ENCODE measurements at places on chromosomes 1 and 21.

DNA sequence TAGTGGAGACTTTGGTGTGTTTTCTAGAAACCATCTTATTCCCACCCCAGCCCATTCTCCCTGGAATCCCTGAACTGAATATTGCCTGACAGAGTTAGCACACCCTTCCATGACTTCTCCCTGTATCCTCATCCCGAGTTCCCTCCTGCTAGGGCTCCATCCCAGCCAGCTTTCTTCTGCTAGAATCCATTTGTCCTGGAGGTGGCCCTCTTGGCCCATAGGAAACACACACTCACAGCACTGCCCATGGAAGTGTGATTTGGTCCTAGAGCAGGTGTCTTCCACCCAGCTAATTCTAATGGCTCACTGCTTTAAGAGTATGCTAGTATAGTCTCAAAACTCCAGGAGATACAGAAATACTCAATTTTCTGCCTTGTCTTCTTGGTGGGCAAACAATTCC lies 4.1 kb downstream of the KRTAP15-1 start:
- DNase-seq: no peak

- peak; percentile 76 for DNase-seq
Observed at GRCh38 chr1:156663178-156663577, 14.0 kb downstream of the NES start.

DNA sequence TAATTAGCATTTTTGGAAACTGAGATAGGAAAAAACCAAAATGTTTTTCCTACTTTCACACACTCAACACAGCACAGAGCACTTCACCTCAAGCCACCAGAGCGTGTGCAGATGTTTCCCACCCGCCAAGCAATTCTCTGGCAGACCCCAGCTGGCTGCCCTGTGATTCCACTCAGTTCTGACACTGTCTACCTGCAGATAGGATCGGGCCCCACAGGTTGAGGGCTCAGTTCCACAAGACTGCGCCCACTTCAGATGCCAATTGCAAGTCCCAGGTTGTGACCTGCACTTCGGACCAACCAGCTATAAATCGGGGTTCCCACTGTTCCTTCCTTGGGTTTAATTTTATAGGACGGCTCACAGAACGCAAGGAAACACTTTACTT lies 9.9 kb downstream of the KIAA1614 start:
- DNase-seq: no peak

DNA sequence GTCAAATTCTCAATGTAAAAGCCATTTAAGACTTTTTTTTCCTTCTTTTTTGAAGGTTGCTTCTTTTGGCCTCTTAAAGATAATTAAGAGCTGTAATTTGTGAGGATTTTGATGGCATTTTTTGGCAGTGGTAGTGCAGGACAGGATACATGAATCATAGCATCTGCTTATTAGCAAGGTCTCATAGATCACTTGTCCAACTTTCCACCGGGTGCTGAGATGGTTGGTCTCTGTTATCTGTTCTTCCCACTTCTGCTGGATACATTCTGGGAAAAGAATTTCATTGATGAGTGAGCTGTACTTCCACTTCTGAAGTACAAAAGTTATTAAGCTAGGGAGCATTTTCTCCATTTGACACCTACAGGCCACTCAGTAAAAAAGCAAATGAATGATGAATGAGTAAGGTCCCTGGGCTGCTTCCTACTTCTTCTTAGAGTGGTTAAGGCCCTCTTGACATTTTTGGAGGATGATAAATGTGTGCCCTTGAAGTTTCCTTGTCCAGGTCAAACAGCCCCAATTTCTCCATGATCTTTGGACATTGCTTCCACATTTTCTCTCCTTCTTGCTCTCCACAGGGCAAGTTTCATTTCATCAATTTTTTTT lies 100.6 kb downstream of the ROR1 start:
- no peak for DNase-seq

- no peak for DNase-seq
Observed at GRCh38 chr1:32899586-32900296, 1.4 kb downstream of the TMEM54 start.

DNA sequence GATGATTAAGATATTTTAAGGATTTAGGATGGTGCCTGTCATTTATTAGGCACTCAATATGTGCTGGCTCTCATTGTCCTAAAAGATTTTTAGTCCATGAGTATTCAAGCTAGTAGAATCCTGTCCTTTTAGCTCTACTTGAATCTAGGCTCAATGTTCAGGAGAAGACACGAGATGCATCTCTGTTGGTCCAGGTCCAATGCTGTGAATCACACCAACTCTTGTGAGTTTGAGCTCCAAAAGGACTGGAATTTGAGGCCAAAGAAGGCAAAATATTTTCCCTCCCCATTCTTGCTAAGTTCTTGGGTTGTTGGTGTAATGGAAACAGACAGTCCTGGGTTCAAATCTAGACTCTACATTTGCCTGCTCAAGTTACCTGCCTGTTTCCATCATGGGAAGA lies 1.4 kb upstream of the PODN start:
- DNase-seq: no peak

- DNase-seq: no peak
Observed at GRCh38 chr1:47938520-47938919, 58.7 kb downstream of the TRABD2B start.

DNA sequence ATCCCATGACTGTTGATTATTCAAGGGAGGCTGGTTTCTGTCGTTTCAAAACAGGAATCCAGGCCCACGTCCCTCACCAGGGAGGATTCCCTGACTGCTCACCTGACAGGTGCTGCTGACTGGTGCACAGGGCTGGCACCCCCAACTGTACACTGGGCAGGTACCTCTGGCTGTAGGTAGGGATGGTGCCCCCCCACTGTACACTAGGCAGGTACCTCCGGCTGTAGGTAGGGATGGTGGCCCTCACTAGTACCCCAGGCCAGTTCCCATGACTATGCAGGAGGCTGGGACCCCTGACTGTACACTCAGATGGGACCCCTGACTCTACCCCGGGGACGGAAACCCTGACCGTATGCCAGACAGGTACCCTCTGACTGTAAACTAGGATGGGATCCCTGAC lies 33.6 kb upstream of the PDE9A start:
- no peak for DNase-seq

DNA sequence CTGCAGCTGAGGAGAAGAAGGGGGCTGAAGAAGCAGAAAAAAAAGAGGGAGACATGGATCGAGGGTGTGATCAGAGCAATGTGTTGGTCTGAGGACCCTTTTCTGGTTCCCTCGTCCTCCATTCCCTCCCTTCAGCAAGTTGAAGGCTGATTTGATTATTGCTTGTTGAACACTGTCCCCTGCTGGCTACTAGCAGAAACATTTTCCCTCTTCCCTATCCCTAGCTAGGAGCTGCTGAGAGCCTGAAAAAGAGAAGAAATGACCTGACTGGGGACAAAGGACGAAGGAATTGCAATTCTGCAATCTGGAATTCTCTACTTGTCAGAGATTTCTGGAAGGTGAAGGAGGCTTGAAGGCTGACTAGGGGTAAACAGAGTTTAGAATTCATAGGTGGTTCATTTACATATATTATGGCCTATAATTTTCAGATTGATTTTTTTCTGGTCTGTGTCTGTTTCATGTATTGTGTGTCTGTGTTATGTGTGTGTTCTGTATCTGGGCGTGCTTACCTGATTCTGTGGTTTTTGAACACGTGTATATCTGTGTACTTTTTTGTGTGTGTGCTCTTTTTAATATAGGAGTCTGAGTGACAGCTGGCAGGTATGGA lies 9.8 kb downstream of the NHLH1 start:
- DNase-seq: no peak

GRCh38 chr1:81803431-81804110 lies 2.8 kb downstream of the ADGRL2 start:
- no peak for DNase-seq

DNA sequence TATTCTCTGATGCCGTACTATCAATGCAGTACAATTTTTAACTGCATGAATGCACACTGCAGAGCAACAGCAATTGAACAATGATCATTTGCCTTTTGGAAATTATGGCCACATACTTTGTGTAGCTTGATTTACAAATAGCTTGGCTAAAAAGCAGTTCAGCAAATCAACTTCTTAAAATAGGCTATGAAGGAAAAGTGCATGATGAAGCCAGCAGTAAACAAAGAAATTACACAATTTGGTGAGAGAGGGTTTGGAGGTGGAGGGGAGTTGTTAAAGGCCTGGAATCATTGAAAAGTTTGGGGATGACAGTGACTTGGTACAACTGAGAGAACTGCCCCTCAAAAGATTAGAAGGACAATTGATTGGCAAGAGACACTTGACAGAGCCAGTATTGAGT lies 6.5 kb downstream of the PIGM start:
- DNase-seq: no peak

- DNase-seq: no peak
Observed at GRCh38 chr1:30737357-30738039, 14.1 kb upstream of the MATN1 start.

DNA sequence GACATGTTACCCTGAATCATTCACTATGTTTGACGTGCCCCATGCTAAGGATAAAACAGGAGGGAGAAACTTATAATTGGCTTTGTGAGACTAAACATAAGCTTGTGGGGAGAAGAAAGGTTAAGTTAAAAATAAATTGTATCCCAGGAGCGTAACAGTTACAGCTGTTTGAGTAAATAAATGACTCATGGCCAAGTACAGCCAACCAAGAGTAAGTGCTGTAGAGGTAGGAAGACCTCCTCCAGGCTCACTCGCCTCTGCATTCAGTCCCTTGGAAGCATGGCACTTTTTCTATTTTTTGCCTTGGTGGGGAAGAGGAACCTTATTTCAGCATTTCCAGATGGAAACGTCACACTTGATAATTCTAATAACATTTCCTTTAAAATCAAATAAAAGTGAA lies 116.5 kb downstream of the ZP4 start:
- no peak for DNase-seq

GRCh38 chr1:6473156-6473555 lies 7.2 kb upstream of the TNFRSF25 start:
- DNase-seq: no peak

GRCh38 chr1:109787845-109788601 lies 24.3 kb upstream of the EPS8L3 start:
- peak; percentile 62 for DNase-seq

GRCh38 chr21:26784974-26785373 lies 60.2 kb downstream of the ADAMTS1 start:
- DNase-seq: no peak

GRCh38 chr1:166233750-166234366 lies 67.1 kb upstream of the FAM78B start:
- peak; percentile 59 for DNase-seq

DNA sequence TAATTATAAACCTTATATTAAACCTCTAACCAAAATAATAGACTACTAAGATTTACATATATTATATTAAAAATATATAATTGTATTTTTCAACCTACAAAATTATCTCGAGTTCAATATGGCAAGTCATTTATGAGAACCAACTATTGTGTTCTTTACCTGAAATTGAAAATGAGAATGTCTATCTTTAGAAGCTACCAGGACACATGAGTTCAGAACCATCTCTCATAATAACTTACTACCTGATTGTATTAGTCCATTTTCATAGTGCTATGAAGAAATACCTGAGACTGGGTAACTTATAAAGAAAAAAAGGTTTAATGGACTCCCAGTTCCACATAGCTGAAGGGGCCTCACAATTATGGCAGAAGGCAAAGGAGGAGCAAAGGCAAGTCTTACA lies 6.8 kb downstream of the HAO2 start:
- DNase-seq: no peak

GRCh38 chr1:111142356-111142975 lies 2.4 kb downstream of the CEPT1 start:
- DNase-seq: no peak

- DNase-seq: no peak
Observed at GRCh38 chr1:100358210-100358609, 5.9 kb downstream of the CDC14A start.

GRCh38 chr21:14753069-14753465 lies 207.0 kb upstream of the SAMSN1 start:
- DNase-seq: no peak

- no peak for DNase-seq
Observed at GRCh38 chr1:205554026-205554811, 49.8 kb downstream of the CDK18 start.

- DNase-seq: no peak
Observed at GRCh38 chr1:166671627-166672026, 167.6 kb upstream of the POGK start.
